ENCODE measurements at places on chromosomes 4 and X.

DNA sequence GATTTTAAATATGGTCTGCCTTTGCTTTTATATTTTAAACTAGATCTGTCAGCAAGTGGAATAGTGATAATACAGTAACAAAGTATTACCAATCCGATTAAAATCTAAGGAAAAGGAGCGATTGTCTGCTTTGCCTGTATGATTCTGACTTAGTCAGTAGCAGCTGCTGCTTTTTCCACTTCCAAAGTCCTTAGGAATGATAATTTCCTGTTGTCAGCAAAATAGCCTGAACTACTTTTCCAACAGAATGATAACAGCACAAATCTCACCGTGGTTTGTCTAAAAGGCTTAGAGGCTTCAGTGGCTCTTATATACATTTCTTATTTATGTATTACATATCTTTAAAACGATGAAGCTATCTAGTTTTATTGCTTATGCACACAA is 290.0 kb downstream of the ANK2 start:
- no peak for DNase-seq

DNA sequence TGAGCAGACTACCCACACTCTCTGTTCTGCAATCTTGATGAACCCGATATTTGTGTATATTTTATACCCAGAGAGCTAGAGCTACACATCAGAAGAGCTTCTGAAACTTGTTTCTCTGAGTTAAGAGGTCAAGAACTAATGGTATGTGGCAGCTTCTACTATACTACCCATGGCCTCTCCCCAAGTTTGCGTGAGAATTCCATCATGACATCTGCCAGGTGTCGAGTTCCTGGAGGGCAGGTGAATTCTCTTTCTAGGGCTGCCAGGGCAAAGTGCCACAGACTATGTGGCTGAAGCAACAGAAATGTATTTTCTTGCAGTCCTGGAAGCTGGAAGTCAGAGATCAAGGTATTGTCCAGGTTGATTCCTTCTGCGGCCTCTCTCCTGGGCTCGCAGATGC is 4.4 kb downstream of the SORCS2 start:
- no peak for DNase-seq

- DNase-seq: no peak
These were observed 6.3 kb downstream of the UBA6 start for GRCh38 chr4:67694662-67695061.

DNA sequence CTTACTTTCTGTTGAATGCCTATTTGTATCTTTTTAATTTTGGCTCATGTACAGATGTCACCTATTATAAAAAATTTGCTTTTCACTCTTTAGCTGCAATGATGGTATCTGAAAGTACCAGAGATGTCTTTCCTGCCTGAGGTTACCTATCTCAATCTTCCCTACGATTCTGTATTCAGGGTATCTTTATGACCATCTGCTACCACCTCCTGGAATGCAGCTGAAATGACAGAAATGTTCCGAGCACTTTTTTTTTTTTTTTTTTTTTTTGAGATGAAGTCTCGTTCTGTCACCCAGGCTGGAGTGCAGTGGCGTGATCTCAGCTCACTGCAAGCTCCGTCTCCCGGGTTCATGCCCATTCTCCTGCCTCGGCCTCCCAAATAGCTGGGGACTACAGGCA is 136.4 kb downstream of the REPS2 start:
- no peak for DNase-seq

- no peak for DNase-seq
These were observed 83.0 kb downstream of the EIF4E start for GRCh38 chr4:98845960-98846359.

DNA sequence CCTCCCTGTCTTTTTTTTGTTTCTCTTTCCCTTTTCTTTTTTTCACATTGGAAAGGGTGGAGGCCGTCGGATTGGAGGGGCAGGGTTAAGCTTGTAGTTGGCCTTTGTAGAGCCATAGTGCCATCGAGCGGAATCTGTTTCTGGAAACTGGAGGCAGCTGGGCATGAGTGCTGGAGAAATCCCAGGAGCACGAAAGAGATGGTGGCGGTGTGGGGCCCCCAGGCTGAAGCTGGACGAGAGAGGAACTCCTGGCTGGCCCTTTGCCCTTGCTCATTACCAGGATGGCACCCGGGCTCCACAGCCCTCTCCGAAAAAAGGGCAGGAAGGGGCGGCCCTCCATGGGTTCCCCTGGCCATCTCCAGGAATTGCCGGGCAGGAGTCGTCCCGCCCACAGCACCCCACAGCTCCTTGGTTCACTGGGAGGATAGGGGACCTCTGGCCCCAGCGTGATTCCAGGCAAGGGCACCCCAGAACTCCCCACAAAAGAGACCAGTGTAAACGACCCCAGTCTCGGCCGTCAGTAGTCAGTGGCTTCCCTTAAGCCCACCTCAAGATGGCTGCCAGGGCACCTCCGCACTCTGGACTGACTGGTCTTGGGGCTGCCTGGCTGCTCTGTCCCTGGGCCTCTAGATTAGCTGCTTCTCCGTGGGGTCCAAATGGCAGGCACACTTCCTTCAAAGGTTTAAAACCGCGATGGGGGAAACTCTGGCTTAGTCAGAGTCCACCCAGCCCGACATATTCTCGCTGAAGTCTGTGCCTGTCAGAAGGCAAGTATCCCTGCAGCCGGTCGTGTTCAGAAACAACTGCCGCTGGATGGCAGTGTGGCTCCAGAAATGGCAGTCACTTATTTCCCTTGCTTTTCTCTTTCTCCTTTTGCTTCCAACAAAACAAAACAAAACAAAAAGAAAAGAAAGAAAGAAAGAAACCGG is 74.1 kb downstream of the NBDY start:
- DNase-seq: peak; percentile 21

- no peak for DNase-seq
These were observed 36.9 kb downstream of the NBDY start for GRCh38 chrX:56765811-56766553.

DNA sequence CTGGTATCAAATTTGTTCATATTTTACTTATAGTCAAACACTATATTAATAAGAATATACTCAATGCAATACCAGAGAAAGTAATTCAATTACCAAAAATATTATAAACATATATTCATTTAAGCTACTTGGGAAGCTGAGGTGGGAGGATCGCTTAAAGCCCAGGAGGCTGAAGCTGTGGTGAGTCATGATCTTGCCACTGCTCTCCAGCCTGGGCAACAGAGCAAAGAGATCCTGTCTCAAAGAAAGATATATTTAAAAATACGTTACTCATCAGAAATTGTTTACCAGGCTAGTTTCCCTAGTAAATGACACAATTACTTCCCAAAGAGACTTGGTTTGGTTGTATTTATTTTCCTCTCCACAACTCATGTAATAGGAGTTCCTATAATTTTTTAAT is 433.6 kb downstream of the GASK1B start:
- DNase-seq: no peak

GRCh38 chrX:112844250-112844649 is 3.6 kb upstream of the AMOT start:
- no peak for DNase-seq

DNA sequence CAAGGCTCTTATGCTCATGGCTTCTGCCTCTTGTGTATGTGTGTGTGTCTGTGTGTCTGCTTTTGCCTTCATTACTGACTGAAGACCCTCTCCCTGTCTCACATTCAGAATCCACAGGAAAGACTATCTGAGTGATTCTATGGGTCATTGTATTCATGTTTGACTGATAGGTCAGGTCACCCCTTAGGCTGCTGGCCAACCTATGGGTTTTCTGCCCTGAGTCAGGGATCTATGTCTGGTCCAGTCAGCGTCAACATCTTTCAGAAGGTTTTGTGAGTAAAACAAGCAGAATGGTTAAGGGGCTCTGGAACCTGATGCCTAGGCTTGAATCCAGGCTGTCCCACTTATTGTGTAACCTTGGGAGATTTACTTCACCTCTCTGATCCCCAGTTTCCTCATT is 30.5 kb downstream of the NHSL2 start:
- no peak for DNase-seq

Data from stimulated activated CD8-positive, alpha-beta memory T cell treated with anti-CD3 and anti-CD28 coated beads, Interleukin-7, amount 100 ng/mL, for 1 hour (primary cell).